Lung (tissue), 17 donors: ENCODE measurements at places on chromosomes 2 and 18. TPM values are rescaled to one million over a fixed set of nuclear protein-coding genes. Genes with fewer than 3 reads are reported as not detected.
A peak's percentile ranks its signal among the peaks of the same experiment; 100 is the strongest.

POTEC gene
- not detected for total RNA-seq

GRCh38 chr2:130744287-130745117 is 10.8 kb upstream of the AMER3 start:
- no peaks in the 10 kb centered on the region for H3K4me1 ChIP-seq
- no peaks in the 10 kb centered on the region for H3K36me3 ChIP-seq
- no peaks in the 10 kb centered on the region for H3K27me3 ChIP-seq
- no peak overlapping the region for H3K27ac ChIP-seq
- H3K4me3 ChIP-seq, result no peak overlapping the region

GRCh38 chr2:236600892-236601291 is 31.3 kb downstream of the ACKR3 start:
- H3K27ac ChIP-seq, result no peak overlapping the region
- H3K36me3 ChIP-seq, result no peaks in the 10 kb centered on the region
- no peak overlapping the region for H3K4me3 ChIP-seq
- H3K4me1 ChIP-seq, result no peaks in the 10 kb centered on the region
- no peak for DNase-seq
- H3K27me3 ChIP-seq, result no peaks in the 10 kb centered on the region

SMYD1 gene
- not detected for total RNA-seq

GRCh38 chr2:8566155-8566670 is 115.6 kb upstream of the ID2 start:
- DNase-seq, result no peak
- no peak overlapping the region for H3K4me3 ChIP-seq
- H3K27ac ChIP-seq, result no peak overlapping the region
- no peaks in the 10 kb centered on the region for H3K36me3 ChIP-seq
- H3K27me3 ChIP-seq, result no peaks in the 10 kb centered on the region

GRCh38 chr2:102376052-102376591 is 20.5 kb downstream of the IL18R1 start:
- H3K27ac ChIP-seq, result no peak overlapping the region
- no peaks in the 10 kb centered on the region for H3K27me3 ChIP-seq
- H3K4me3 ChIP-seq, result no peak overlapping the region
- H3K4me1 ChIP-seq, result no peaks in the 10 kb centered on the region
- no peak for DNase-seq

DNA sequence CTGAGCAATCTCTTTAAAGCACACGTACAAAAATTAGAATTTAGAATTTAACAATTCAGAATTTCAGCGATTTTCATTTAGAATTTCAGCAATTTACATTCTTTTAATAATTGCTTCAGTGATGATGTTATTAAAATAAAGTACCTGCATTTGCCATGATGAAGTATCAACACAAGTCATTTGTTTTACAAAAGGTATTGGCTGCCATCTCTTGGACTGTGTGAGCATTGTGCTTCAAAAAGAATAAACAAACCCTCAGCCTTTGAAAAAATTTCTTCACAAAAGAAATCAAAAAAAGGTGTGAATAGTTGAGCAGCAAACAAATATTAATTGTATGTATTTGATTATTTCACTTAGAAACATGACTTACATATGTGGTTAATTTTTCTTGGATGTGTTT is 27.1 kb upstream of the ZC3H15 start:
- no peaks in the 10 kb centered on the region for H3K4me1 ChIP-seq
- peak; percentile 29 for DNase-seq
- no peaks in the 10 kb centered on the region for H3K36me3 ChIP-seq
- H3K27me3 ChIP-seq, result no peaks in the 10 kb centered on the region
- H3K4me3 ChIP-seq, result no peak overlapping the region
- no peak overlapping the region for H3K27ac ChIP-seq

- no peak overlapping the region for H3K4me3 ChIP-seq
- no peaks in the 10 kb centered on the region for H3K36me3 ChIP-seq
- H3K4me1 ChIP-seq, result no peaks in the 10 kb centered on the region
- H3K27me3 ChIP-seq, result no peaks in the 10 kb centered on the region
Measured at GRCh38 chr2:48120759-48121242, 214.5 kb upstream of the FBXO11 start.
